NCI-H1092 treated with DMSO at 0.1 percent for 48 hours (cell line): ENCODE measurements at places on chromosomes 3 and 15.

GRCh38 chr3:171801738-171802589 is 8.3 kb downstream of the PLD1 start:
- no peak for DNase-seq

- no peak for DNase-seq
These were observed 253.6 kb downstream of the CNTN6 start for GRCh38 chr3:1346386-1346785.

- no peak for DNase-seq
These were observed 39.2 kb downstream of the SLC24A1 start for GRCh38 chr15:65660927-65661326.

GRCh38 chr3:30539772-30540171 is 66.6 kb upstream of the TGFBR2 start:
- DNase-seq: no peak

- no peak for DNase-seq
These were observed 24.7 kb downstream of the MAGI1 start for GRCh38 chr3:66014056-66014455.
